Amniotic stem cell (primary cell): ENCODE measurements at places on chromosomes 1 and 21.

DNA sequence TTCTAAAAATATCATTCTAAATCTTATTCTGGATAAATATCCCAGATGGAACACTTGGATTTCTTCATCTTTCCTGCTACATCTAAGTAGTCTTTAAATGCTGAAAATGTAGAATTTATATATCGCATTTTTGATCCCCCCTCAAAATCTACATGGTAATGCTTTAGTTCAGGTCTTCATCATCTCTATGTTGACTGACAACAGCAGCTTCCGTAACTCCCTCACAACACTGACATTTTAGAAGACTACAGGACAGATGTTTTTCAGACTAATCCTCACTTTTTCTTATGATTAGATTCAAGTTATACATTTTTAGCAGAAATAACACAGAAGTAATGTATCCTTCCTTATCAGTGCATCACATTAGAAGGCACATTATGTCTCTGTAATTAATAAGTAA is 336.5 kb downstream of the LMO4 start:
- DNase-seq = no peak

DNA sequence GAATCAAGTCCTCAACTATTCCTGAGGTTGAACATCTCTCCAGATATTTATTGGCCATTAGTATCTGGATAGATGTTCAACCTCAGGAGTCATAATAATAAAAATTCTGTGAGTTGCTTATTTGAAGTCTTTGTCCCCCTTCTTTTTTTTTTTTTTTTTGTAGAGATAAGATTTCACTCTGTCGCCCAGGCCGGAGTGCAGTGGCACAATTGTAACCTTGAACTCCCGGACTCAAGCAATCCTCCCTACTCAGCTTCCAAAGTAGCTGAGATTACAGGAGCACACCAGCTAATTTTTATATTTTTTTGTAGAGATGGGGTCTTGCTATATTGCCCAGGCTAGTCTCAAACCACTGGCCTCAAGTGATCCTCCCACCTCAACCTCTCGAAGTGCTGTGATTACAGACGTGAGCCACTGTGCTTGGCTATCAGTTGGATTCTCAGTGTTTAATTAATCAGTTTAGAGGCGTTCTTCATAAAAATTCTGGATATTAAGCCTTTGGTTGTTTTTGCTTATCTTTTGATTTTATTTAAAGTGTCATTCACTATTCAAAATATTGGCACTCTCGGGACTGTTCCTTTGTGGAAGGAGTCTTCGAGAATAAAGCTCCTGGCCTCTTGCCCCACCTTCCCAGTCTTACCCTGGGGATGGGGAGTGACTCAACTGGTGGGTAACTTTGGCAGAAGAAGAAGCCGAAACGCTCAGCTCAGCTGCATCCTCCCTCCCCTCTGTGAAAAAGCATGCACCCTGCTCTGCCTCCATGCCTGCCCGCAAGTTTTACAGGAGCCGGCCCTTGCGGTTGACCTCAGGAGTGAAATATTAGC is 11.2 kb upstream of the HYI start:
- DNase-seq = no peak

DNA sequence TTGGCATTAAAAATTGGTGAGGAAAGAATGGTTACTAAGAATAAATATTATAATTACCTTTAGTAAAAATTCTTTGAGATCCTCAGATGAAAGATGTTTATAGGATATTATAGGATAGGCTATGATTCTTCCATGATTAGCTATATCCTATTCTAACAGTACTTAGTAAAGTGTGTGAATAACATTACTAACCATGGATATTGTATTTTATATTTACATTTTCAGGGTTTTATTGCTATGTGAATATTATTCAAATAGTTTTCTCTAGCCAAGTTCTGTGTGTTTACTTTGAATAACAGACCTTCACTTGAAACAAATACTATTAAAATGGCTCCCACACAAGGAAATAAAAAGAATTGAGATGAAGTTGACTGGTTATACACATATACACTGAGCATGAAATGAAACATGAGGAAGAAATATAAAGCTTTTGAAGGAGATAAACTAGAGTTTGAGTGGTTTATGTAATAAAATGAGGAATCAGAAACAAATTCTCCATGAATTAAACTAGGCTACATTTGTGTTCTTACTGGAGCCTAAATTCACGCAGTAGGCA is 479.4 kb upstream of the PKN2 start:
- DNase-seq = no peak

DNA sequence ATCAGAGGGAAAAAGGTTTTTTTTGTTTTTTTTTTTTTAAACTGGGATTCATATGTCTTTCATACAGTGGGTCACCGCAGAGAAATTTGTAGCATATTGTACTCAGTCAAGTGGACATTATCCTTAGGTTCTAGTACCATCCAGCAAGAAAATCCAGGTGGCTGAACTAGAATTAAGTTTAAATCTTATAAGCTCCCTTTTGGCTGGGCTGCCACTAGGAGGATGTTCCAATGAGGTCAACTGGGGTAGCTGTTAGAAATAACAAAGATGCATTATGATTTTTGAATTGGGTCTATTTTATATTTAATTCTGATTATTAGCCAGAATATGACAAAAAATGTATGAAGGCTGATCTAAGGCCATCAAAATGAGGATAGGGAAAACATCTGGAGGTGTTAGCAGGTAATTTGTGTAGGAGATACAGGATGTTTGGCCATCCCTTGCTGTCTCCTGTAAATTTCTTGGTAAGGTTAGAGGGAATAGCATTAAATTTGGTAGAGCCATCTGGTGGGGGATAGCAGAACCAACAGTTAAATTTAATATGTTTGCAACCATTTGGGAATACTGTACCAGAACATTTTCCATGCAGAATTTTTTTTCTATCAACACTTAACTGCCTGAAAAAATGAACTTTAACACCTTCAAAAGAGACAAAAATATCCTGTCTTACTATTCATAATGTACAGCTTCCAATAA is 568.5 kb upstream of the B3GALT2 start:
- DNase-seq = no peak

GRCh38 chr1:9332513-9333143 is 39.9 kb downstream of the SPSB1 start:
- DNase-seq = no peak

DNA sequence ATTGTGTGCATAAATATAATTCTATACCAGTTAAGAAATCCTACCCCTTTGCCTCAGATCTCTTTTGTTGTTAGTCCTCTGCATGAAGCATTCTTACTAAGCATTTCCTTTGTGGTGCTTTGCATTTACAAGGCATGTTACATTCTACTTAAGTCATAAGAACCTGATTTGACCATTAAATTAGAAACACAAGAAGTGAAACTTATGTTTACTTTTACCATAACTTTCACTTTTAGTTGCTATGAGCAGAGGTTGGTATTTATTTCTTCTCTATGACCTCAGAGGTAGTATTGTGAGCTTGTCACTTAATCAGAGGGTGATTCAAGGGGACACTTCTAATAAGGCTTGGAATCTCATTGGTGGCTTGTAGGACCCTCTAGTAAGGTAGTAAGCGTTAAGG is 9.0 kb downstream of the FAM20B start:
- peak; percentile 39 for DNase-seq

- no peak for DNase-seq
Observed at GRCh38 chr1:109253803-109254620, 4.7 kb downstream of the CELSR2 start.

DNA sequence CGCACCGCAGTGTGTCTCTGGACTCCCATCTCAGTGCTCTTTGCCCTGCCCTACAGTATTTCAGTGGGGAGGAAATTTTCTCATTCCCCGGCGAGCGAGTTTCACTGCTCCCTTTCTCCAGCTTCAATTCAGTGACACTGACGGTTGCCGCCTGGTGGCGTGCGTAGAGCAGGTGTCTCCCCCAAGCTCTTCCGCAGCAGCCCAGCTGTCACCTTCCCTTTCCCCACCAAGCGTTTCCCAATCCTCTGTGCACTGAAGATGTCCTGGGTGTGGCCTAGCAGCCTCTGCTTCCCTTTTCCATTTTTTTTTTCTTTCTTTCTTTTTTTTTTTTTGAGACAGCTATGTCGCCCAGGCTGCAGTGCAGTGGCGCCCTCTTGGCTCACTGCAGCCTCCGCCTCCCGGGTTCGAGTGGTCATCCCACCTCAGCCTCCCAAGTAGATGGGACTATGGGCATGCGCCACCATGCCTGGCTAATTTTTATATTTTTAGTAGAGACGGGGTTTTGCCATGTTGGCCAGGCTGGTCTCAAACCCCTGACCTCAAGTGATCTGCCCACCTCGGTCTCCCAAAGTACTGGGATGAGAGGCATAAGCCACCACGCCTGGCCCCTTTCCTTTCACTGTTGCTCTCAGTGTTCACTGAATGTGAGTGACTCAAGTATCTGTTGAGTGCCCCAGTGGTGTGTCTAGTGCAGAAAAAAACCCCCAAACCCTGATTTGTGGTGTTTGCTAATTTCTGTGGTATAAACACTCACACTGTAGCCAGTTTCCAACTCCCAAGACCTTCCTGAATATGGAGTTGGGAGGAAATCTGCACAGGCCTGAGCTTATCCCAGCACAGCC is 30.1 kb downstream of the TNFRSF1B start:
- DNase-seq = no peak

- DNase-seq = no peak
Observed at GRCh38 chr1:67342076-67342890, 34.6 kb downstream of the IL12RB2 start.

- no peak for DNase-seq
Observed at GRCh38 chr1:70331962-70332361, 22.6 kb downstream of the ANKRD13C start.

DNA sequence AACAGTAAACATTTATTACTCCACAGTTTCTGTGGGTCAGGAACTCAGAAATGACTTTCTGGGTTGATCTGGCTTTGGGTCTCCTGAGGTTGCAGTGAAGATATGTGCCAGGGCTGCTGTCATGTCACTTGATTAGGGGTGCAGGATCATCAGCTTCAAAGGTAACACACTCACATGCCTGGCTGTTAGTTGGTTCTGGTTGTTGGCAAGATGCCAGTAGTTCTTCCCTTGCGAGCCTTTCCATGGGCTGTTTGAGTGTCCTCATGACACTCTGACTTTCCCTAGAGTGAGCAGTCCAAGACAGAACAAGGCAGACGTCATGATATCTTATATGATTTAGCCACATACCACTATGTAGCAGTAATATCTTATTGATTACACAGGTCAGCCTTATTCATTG is 1.8 kb downstream of the SWT1 start:
- no peak for DNase-seq

GRCh38 chr21:32916088-32916487 is 109.6 kb upstream of the OLIG2 start:
- DNase-seq = no peak

- DNase-seq = no peak
Observed at GRCh38 chr1:160858507-160858906, 4.2 kb downstream of the CD244 start.

DNA sequence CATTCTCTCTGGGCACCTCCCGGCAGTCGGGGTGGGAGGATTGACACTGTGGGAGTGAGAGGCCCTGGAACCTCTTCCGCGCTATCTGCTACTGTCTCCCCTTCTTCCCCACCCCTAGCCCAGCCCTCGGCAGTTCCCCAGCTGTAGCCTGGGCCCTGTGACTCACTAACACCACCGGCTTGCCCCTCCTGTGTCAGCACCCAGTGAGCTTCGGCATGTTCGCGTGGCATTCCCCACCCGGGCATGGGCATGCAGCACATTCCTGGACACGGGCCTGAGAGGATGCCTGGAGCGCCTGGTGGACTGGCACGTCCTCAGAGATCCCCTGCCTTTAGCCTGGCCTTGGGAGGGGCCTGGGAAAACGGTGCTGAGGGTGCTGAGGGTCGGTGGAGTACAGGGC is 1.3 kb downstream of the CDK18 start:
- no peak for DNase-seq

DNA sequence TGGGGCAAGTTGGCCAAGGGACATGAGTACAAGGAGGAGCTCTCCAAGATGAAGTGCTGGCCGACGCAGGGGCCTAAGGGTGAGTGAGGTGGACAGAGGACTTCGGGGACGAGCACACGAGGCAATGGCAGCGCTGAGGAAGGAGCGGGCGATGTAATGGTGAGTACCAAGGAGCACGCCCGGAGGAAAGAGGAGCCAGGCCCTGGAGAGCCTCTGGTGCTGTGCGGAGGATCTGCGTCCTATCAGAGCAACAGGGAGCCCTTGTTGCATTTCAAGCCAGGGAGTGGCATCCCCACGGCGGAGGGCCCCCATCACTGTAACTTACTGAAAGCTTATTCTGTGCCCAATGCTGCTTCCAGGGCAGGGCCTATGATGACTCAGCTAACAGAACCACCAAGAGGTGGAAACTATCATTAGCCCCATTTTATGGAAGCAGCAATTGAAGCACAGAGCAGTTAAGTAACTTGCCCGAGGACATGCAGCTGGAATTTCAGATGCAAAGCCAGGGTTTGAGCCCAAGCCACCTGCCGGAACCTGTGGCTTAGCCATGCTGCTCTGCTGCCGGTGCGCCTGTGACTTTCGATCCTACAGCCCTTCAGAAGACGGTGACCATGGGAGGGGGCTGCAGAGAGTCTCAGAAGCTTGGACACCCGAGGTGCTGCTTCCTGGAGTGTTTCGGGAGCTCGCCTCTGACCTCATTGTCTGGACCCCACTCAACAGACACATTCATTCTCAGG is 17.6 kb upstream of the AJAP1 start:
- DNase-seq = no peak

DNA sequence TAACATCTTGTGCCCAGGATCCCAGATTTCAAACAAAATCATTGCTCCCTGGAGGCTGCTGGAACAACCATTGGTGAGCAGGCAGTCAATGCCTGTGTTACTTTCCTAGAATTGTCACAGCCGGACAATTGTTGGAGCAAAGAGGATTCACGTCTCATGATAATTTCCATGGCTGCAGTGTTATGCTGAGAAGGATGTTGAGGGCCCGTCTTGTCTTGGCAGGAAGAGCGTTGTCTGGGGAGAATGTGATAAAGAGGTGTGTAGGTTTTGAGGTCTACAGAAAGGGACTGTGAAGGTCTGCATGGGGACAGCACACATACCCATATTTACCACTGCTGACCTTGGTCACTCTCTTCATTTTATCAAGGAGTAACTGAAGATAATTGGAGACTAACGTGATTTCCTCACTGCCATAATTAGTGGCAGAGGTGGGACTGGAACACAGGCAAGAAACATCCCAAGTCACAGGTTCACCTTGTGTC is 6.3 kb downstream of the MECR start:
- no peak for DNase-seq
